ENCODE measurements at places on chromosomes 1 and 21.

DNA sequence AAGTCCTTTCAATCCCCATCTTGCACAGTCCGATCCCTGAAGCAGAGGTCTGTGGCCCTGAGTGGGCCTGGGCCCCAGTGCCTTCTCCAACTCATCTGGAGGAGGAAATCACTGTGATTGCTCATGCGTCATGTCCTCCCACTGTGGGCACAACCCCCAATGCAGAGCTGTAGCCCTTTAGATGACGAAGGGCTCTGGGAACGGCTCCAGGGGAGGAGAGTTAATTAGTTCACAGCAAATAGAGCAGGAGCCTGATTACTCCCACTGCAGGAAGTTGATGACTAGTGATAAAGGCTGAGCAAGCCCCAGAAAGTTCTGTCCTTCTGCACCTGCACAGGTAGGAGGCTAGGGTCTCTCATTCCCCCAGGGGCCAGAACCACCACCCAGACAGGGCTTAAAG lies 111.5 kb downstream of the CCDC185 start:
- no peak for DNase-seq

- no peak for DNase-seq
Measured at GRCh38 chr1:112524251-112524650, 15.5 kb downstream of the WNT2B start.

GRCh38 chr1:39205102-39205780 lies 746 bp downstream of the MACF1 start:
- no peak for DNase-seq

DNA sequence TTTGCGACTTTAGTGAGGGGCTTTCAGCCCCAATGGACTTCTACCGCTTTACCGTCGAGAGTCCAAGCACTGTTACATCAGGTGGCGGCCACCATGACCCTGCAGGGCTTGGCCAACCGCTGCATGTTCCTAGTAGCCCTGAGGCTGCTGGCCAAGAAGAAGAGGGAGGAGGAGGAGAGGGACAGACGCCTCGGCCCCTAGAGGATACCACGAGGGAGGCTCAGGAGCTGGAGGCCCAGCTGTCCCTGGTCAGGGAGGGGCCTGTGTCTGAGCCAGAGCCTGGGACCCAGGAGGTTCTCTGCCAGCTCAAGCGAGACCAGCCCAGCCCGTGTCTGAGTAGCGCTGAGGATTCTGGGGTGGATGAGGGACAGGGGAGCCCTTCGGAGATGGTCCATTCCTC lies 8.6 kb upstream of the SLC25A34 start:
- DNase-seq, result no peak

- DNase-seq, result no peak
Measured at GRCh38 chr1:117572546-117572945, 33.3 kb upstream of the TENT5C start.

DNA sequence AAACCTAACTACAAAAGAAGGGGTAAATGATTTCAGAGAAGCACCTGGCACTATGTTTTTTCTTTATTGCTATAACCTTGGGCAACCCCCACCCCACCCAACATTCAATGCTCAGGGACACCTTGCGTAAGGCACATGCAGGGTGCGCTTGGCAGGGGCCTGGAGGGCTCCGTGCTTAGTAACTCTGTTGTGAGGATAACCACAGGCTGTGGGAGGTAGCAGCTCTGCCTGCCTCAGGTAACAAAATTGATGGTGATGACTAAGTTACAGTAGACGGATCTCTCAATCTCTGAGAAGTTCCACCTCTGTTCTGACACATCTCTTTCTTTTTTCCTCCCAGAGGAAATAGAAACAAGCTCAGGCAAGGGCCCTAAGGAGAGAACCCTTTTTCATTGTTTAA lies 8.7 kb upstream of the CCN1 start:
- DNase-seq, result no peak

GRCh38 chr1:60924964-60925798 lies 157.2 kb upstream of the NFIA start:
- DNase-seq, result peak; percentile 5

- no peak for DNase-seq
Measured at GRCh38 chr1:162861101-162861500, at the start of gene CCDC190. TSS of gene CCDC190 (minus strand) at chr1:162861175. CDS start at chr1:162859646, 1,529 bp downstream.

- DNase-seq, result peak; percentile 43
Measured at GRCh38 chr1:109610609-109611307, 8.7 kb downstream of the GNAT2 start.

GRCh38 chr1:207311888-207312603 lies 9.4 kb upstream of the CD55 start:
- DNase-seq, result no peak

GRCh38 chr21:43766734-43767497 lies 9.2 kb downstream of the CSTB start:
- peak; percentile 39 for DNase-seq

DNA sequence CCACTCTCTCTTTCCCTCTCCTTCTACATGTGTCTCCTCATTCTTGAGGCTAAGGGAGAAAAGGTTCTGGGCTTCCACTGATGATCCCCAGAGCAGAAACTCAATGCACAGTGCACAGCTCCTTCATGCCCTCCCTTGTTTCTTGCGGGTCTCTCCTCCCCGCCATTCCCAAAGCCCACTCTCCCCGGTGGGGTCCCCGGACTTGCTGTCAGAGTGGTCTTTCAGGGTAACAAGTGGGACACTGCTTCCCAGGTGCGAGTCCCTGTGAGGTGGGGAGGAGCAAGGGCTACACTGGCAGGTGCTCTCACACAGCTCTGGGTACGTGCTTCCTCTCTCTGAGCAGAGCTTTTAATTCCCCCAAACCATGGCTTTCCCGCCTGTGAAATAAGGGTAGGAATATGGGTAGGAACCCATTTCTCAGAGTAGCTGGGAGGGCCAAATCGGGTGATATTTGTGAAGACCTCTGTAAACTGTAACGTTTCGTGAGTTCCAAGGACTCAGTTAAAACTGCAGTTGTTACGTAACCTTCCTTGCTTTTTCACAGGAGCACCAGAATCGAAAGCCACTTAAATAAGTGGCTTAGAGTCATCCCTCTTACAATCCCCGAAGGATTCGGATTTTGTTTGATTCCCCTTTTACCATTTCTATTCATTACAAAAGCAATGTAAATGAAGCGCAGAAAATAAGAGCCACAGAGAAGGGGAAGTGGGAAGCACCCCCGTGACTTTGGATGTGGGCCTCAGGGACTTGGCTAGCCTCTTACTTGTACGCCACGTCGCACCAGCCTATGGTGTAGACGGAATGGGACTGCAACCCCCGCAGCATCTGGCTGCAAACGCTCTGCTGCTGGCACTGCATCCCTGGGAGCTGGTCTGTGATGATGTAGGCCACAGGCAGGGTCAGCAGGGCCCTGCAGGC lies 6.2 kb downstream of the PGLYRP3 start:
- DNase-seq, result no peak

- DNase-seq, result no peak
Measured at GRCh38 chr1:234893359-234893724, 235.3 kb downstream of the TOMM20 start.

DNA sequence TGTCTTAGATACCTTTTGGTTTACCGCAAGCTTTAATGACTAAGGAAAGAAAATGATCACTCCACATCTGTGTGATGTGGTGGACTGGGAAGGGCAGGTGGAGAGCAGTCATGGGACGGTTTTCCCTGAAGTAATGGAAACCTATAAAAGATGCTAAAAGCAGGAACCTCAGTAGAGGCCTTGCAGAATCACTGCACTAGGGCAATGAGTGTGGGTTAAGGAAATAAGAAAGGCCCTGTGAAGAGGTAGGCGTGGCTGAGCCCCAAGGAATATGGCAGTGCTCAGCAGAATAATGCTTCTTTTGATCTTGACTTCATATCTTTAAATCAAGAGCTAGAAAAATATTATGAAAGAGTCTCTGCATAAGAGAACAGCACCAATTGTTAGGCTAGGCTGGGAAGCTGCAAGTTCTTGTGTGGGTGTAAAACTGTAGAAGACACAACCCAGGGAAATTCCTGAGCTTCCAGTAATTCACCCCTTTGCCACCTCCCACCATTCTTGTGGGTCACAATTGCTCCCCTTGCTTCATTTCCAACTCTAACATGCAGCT lies 49.9 kb downstream of the CLCA4 start:
- no peak for DNase-seq

DNA sequence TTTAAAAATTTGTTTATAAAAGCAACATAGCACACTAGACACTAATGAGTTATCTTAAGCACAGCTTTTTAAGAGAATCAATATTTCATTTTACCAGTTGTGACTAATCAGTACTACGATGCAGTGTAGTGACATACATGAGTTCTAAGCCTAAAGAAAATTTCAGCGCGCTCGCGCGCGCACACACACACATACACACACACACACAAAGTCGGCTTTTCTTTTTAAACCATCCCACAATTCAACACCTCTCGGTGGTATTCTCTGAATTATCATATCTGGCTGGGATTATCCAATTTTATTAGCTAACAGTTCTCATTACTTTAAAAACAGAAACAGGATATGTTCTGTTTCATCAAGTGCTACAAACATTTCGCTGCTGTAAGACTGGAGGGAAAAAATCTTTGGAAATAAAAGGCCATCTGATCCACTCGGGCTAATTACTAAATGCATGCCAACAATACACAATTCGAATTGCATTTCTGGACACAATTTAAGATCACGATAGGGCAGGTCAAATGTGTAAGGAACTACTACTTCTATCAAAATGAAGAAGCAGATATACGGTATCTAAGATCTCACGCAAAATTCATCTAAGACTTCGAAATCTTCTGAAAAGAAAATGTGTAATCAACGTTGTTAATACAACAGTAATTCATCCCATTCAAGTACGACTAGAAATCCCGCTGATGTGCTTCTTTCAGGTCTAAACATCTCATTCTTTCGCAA lies 1.2 kb downstream of the TUT4 start:
- DNase-seq, result no peak

DNA sequence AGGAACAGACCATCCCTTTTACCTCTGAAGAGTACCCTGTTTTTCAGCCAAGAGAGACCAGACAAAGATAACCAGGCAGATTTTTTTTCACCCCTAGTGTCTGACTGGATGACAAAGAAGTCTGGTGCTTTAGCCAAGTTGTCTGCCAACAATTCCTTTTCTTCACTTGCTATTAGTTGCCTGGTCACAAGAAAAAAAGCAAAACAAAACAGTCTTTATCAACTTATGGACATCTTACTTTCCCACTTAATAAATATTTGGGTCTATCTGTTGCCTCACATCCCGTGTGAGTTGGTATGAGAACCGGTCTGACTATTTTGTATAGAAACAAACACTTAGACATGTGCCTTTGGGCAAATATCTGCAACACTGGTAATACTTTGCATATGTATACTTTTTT lies 662.9 kb downstream of the PLPP3 start:
- DNase-seq, result no peak

DNA sequence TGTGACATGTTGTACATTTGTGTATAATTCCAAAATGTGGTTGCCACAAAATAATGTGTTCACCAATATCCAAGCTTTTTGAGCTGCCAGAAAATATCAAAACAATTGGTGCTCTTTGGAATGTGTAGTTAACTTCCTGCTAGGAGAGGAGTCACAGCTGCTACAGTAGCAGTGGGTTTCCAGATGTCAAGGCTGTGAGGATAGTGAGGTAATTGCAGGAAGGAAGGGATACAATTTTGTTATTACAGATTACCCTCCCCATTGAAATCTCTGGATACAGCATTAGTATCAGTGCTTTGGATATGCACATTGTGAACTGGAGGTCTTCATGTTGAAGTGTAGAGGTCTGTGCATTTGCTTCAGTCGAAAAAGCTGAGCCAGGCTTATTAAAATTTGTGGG lies 253.2 kb downstream of the PTPRC start:
- no peak for DNase-seq

DNA sequence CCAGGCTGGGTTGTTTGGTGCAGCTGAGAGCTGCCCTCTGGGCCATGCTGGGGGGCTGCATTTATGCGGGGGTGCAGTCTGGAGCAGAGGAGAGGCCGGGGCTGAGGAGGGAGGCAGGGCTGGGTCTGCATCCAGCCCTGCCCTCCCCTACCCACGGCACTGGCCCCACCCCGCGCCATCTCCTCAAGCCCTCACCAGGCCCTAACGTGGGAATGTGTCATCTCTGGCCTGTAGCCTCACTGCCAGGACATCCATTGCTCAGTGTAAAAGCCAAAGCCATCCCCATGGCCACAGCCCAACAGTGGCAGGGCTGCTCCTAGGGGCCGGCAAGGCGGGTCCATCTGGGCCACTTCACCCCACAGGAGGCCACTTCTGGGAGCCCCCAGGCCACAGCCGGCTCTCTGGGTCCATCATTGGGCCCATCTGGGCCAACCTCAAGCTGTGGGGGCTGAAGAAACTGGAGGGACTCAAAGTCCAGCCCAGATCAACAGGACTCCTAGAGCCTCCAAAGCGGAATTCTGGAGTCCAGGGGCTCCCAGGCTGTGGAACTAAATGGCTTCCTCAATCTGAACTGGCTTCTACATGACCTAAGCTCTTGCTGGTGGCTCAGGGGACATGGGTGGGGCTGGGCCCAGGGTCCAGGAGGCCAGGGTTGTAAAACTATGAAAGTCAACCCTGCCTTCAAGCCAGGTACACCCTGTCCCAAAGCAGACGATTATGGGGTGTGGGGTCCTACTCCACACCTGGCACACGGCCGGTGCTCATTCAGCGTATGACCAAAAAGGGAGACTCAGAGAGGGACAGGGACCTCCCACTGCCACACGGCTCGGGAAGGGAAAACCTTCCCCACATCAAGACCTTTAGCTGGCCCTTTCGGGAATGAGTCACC lies 32.6 kb downstream of the RUNX3 start:
- DNase-seq, result no peak

DNA sequence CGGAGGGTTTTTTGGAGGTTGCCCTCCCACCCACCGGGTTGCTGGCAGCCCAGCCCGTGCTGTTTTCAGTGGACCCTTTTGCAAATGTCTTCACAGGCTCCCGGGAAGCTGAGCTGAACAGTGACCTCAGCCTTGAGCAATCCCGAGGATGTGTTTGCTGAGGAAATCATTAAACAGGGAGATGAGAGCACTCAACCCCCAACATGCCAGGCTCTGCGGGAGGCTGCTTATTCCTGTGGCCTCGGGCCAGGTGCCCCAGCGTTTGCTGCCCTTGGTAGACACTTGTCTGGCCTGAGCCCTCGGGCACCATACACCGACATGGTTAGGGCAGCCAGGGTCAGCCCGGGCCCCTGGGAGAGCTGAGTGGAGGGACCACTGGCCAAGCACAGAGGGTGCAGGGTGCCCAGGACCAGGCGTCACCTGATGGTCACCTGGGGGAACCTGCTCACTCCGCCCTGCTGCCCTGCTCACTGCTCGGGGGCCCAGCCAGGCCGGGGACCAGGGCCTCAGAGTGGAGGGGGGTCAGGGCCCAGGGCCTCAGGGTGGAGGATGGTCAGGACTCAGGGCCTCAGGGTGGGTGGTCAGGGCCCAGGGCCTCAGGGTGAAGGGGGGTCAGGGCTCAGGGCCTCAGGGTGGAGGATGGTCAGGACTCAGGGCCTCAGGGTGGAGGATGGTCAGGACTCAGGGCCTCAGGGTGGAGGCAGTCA lies 42.5 kb upstream of the POFUT2 start:
- DNase-seq, result peak; percentile 91

DNA sequence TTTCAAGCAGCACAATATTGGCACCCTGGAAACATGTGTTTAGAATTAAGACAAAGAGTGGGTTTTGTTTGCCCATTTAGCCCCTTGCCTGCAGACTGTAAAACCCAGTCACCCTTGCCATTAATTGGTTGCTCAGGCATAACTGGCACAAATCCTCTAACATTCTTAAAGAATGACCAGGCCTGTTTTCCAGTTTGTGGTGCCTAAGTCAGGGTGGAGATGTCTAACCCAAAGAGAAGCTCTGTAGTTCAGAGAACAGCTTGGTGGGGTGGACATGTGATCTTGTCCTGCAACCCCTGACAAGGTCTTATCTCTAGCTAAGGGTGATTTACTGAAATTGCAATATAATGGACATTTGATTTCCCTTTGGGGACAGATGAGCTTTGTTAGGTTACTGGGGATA lies 8.8 kb upstream of the ANGPTL7 start:
- DNase-seq, result no peak

Data from Caco-2 (cell line).